ENCODE measurements at places on chromosomes 12 and 14. TPM values are rescaled to one million over a fixed set of nuclear protein-coding genes. Genes with fewer than 3 reads are reported as not detected.
A peak's percentile ranks its signal among the peaks of the same experiment; 100 is the strongest.

GRCh38 chr12:32502693-32503502, 103.5 kb downstream of the FGD4 start:
- H3K27ac ChIP-seq = peak overlapping the region; percentile 98
- H3K4me1 ChIP-seq = peaks cover 36% of the 10 kb centered on the region
- peak overlapping the region; percentile 95 for H3K4me3 ChIP-seq
- no peak for DNase-seq

Gene KRT3
- not detected for total RNA-seq

- H3K36me3 ChIP-seq = no peaks in the 10 kb centered on the region
- H3K4me1 ChIP-seq = peaks cover 32% of the 10 kb centered on the region
- H3K27ac ChIP-seq = no peak overlapping the region
- no peak for DNase-seq
Measured at GRCh38 chr12:3480764-3481163, 10.2 kb upstream of the PRMT8 start.

GRCh38 chr14:64934338-64934929, 8.1 kb downstream of the GPX2 start:
- H3K36me3 ChIP-seq = no peaks in the 10 kb centered on the region
- DNase-seq = no peak
- H3K4me1 ChIP-seq = peaks cover 10% of the 10 kb centered on the region
- no peaks in the 10 kb centered on the region for H3K27me3 ChIP-seq
- no peak overlapping the region for H3K27ac ChIP-seq

Gene KLRC4
- not detected for total RNA-seq

GRCh38 chr14:68246074-68246785, 426.7 kb downstream of the RAD51B start:
- no peak overlapping the region for H3K27ac ChIP-seq
- H3K4me3 ChIP-seq = no peak overlapping the region
- no peaks in the 10 kb centered on the region for H3K27me3 ChIP-seq

DNA sequence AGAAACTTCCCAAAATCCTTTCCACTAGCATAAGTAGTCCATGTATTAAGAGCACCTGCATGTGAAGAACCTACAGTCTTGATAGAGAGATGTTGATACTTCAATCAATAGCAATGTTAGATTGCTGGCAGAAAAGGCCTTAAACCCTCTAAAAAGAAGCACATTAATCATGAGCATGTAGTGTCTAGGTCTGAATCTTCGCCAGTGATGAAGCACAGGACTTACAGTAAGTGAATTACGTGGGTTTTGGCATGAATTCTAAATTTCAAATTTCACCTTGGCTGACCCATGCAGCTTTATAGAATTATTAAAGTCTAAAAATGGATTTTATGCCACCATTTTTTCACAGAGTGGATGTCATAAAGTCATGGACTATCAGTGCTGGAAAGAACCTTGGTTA, 791.6 kb upstream of the NOVA1 start:
- H3K27me3 ChIP-seq = peaks cover 6% of the 10 kb centered on the region
- no peaks in the 10 kb centered on the region for H3K36me3 ChIP-seq
- DNase-seq = no peak
- H3K4me3 ChIP-seq = no peak overlapping the region

All from glutamatergic neuron (in vitro differentiated cells).